HepG2 (cell line): ENCODE measurements at places on chromosomes 1 and 21. TPM values are rescaled to one million over a fixed set of nuclear protein-coding genes. Genes with fewer than 3 reads are reported as not detected.

DNA sequence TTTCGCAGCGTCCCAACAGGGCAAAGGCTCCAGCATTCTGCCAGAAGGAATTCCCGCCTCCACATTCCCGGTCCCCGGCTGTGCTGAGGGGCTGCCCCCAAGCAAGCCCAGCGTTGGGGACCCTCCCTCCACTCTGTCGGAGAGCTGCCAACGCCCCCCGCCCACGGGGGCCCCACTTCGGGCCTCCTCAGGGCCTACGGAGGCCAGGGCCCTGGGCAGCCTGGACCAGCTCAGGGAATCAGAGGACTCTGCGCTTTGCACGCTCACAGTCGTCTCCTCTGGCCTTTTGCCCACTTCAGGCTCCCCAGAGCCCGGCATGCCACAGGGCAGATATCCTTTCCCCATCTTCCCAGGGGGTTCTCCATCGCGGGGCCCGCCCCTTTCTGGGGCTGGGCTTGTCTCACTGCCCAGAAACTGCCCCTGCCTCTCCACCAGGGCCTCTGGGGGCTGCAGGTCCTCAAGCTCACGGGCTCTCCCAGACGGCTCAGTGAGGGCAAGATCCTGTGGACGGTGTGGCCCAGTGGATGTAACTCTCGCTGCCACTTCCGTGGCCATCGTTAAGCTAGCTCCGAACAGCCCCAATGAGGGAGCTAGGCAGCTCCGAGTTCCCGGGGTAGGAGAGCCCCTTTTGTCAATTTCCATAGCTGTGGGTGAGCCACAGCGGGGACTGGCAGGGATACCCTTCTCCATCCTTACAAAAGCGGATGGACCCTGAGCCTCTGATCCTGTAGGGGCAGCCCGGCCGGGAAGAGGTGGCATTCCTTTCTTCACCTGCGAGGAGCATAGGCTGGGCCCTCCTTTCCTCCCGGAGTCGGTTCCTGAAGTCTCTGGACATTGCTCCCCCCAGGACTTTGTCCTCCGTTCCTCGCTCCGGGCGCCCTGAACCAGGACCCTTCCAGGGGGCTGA is 2.8 kb downstream of the ITPKB start:
- H3K4me1 ChIP-seq, result peaks cover 15% of the 10 kb centered on the region
- no peaks in the 10 kb centered on the region for H3K36me3 ChIP-seq
- H3K4me3 ChIP-seq, result no peak overlapping the region
- H3K27me3 ChIP-seq, result peaks cover 14% of the 10 kb centered on the region
- no peak overlapping the region for H3K27ac ChIP-seq
- no peak for DNase-seq

DNA sequence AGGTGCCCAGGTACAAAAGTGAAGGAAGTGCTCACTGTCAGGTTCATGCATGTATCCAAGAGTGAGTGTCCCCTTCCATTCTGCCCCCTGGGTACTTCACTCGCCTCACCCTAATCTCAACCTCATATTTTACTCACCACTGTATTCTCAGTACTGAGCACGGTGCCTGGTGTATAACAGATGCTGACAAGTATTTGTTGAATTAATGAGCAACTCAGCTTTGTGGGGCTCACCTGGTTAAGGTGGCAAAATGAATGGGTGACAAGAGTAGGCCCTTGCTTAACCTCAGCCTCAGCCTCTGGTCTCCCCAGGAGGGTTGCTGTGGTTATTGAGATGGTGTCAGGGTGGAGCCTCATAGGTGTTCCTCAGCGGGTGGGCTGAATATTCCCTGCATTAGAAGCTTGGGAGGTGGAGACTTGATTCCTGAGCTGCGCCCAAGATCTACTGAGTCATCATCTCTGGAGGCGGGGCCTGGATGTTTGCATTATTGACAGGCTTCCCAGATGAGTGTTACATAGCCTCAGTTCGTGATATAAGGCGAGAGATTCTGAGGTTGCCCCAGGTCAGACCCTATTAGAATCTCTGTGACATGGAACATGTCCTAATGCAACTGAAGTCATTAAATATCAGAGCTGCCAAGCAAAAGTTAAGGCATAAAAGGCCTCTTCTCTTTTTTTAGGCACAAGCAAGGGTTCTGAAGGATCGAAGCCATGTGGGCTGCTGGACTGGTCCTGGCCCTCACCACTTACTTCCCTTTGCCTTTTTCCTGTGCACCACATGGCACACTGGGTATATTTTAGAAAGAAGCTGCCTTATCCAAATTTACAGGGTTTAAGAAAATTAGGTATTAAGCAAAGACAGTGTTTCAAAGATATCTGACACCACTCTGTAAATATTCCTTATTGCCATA is 39.2 kb downstream of the SYT6 start:
- no peak for DNase-seq
- H3K4me1 ChIP-seq, result no peaks in the 10 kb centered on the region
- H3K27ac ChIP-seq, result no peak overlapping the region

- DNase-seq, result peak; percentile 70
- H3K27ac ChIP-seq, result peak overlapping the region; percentile 13
- no peaks in the 10 kb centered on the region for H3K36me3 ChIP-seq
- H3K4me1 ChIP-seq, result peaks cover 88% of the 10 kb centered on the region
- H3K27me3 ChIP-seq, result no peaks in the 10 kb centered on the region
Observed at GRCh38 chr1:94121411-94121821, 468 bp upstream of the ABCA4 start.

- H3K27me3 ChIP-seq, result no peaks in the 10 kb centered on the region
- H3K36me3 ChIP-seq, result no peaks in the 10 kb centered on the region
- no peak for DNase-seq
- H3K27ac ChIP-seq, result no peak overlapping the region
- no peak overlapping the region for H3K4me3 ChIP-seq
Observed at GRCh38 chr21:40053007-40053406, 185.8 kb downstream of the PCP4 start.

GRCh38 chr1:41508290-41508689 is 23.8 kb upstream of the EDN2 start:
- no peak overlapping the region for H3K4me3 ChIP-seq
- H3K36me3 ChIP-seq, result no peaks in the 10 kb centered on the region
- peaks cover 1% of the 10 kb centered on the region; the same call in 1 of the 2 replicates for H3K27me3 ChIP-seq

- H3K36me3 ChIP-seq, result no peaks in the 10 kb centered on the region
- no peak overlapping the region for H3K27ac ChIP-seq
- DNase-seq, result no peak
Observed at GRCh38 chr21:41487082-41487481, 20.9 kb downstream of the TMPRSS2 start.

DNA sequence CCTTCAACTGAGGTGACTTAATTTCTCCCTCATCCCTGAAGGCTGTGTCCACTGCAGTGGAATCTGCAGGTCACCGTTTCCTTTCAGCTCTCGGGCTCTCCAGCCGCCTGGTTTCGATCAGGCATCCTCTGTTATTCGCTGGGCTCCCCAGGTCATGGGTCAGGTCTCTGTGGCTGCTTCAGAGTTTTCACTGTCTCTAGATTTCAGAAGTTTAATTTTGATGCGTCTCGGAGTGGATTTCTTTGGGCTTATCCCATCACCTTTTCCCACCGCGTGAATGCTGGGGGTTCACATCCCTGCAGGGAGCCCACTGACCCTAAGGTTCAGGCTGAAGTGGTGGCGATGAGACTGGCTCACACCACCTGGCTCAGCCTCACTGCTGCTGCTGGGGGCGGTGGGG is 3.3 kb downstream of the ACTRT2 start:
- peaks cover 55% of the 10 kb centered on the region for H3K27me3 ChIP-seq
- H3K4me1 ChIP-seq, result no peaks in the 10 kb centered on the region
- H3K36me3 ChIP-seq, result no peaks in the 10 kb centered on the region
- no peak overlapping the region for H3K27ac ChIP-seq

DNA sequence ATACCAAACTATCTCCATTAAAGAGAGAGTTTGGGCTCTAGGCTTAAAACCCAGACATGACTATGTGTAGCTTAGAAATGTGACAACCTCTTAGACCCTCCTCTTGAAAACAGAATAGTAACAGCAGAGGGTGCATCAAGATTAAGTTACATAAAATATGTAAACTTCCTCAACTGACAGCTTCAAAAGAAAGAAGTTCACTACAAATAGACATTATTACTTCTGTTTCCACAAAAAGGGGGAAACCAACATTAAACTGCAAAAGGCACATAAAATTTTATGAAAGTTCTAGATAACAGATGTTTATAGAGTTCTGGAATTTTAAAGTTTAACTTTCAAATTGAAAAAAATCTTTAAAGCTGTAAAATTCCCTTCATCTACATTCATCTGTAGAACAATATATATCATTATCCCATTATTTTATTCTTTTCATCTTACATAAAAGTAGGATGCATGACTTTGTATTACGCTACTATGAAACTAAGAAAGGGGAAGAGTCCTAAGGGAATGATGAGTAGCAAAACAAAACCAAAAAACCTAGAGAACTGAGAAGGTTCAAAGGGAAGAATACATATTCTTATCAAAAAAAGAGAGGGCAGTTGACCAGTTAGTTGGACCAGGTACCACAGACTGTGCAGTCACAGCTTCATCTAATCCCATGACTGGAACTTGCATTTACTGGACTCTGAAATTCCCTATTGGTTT is 177.0 kb downstream of the SIPA1L2 start:
- H3K4me3 ChIP-seq, result no peak overlapping the region
- H3K36me3 ChIP-seq, result no peaks in the 10 kb centered on the region
- no peaks in the 10 kb centered on the region for H3K4me1 ChIP-seq
- H3K27me3 ChIP-seq, result peaks cover 2% of the 10 kb centered on the region; the same call in 1 of the 3 replicates
- no peak overlapping the region for H3K27ac ChIP-seq
- no peak for DNase-seq

- DNase-seq, result no peak
- H3K4me1 ChIP-seq, result peaks cover 11% of the 10 kb centered on the region
- no peak overlapping the region for H3K4me3 ChIP-seq
- H3K27me3 ChIP-seq, result no peaks in the 10 kb centered on the region
- H3K27ac ChIP-seq, result no peak overlapping the region
- H3K36me3 ChIP-seq, result 0 out of 2 replicates have a peak, but pooled peaks cover 2% of the 10 kb centered on the region
Observed at GRCh38 chr1:155236451-155236850, 18.8 kb downstream of the ENTREP3 start.

TMEM51 gene
- total RNA-seq, result 6.3 and 12.2 TPM in 2 replicates

NPL gene
- 0.04 TPM in 1 of 2 replicates, not detected in the other for total RNA-seq

C4BPB gene
- 115 and 155 TPM in 2 replicates for total RNA-seq
